ENCODE measurements at places on chromosomes 5 and 9.
A peak's percentile ranks its signal among the peaks of the same experiment; 100 is the strongest.

GRCh38 chr5:142175461-142176142 lies 67.0 kb downstream of the NDFIP1 start:
- no peak for DNase-seq

GRCh38 chr5:1568201-1568979 lies 44.6 kb upstream of the LPCAT1 start:
- DNase-seq, result no peak

GRCh38 chr5:122141751-122142150 lies 12.4 kb downstream of the ZNF474 start:
- DNase-seq, result no peak

DNA sequence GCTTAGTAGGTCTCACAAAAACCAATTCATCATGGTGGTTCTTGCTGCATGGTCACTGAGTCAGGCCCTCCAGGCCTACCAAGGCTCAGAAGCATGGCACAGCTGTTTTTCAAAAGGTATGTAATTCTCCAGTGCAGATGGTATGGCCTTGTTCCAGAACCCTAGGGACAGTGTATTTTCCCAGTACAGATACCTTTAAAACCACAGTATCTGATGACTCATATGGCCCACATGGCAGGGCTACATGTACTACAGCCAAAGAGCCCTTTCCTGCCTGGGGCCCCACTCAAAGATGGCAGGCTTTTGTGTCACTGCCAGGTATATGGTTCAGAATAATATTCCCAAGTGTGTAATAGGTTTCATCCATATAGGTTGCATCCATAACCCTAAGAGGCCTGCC lies 16.5 kb downstream of the CSF2 start:
- DNase-seq, result no peak

- DNase-seq, result no peak
Observed at GRCh38 chr9:137579259-137579604, 507 bp upstream of the DPH7 start.

DNA sequence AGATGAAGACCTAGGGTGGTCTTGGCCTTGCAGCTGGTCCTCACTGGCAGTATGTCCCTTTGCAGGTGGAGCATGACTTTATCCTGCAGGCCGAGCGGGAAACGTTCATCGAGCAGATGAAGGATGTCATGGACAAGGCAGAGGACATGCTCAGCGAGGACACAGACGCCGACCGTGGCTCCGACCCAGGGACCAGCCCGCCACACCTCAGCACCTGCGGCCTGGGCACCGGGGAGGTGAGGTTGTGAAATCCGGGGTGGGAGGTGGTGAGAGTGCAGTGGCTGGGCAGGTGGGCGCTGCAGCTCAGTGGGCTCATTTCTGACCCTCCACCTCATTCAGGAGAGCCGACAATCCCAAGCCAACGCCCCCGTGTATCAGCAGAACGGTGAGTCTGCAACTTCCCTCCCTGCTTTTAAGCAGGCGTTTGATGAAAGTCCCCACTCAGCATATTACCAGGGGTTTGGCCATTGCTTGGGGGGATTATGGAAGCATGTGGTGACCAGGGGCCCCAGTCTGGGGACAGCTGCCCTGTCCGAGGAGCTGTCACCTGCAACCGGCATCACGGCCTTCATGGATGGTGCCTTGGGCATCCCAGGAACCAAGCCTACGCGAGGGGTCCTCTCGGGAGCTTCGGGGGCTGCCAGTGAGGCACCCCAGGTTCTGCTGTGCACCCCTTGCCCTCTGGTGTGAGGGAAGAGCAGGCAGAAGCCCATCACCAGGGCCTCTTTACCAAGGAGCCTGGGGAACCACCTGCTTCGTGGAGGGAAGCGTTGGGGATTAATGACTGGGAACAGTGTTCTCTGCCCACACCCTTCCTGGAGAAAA lies 84.0 kb downstream of the WNK2 start:
- peak; percentile 1 for DNase-seq

GRCh38 chr5:96434201-96434645 lies 1.2 kb upstream of the PCSK1 start:
- DNase-seq, result peak; percentile 69

DNA sequence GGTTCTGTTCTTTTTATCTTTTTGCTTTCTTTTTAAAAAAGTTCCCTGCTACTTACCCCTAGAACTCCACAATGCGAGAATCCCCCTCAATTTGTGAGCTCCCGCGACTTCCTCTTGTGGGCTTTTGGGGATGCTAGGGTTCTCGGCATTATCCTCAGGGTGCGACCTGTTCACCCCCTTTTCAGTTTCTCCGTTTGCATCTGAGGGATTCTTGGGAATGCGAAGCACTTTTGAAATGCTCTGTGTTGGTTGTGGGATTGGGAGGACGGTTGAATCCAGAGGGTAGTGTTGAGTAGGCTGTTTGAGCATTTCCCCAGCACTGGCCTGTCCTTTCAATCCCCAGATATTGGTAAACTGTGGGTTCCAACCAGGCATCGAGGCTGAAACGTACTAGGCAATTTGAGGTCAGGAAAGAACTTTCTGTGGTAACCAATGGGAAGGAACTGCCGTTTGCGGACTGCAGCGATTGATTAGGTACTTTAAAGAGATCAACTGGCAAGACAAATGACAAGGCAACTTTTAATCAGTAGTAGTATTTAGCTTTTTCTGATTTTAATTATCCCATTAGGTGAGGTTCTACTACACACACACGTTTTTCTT lies 415 bp downstream of the XRCC4 start:
- no peak for DNase-seq

DNA sequence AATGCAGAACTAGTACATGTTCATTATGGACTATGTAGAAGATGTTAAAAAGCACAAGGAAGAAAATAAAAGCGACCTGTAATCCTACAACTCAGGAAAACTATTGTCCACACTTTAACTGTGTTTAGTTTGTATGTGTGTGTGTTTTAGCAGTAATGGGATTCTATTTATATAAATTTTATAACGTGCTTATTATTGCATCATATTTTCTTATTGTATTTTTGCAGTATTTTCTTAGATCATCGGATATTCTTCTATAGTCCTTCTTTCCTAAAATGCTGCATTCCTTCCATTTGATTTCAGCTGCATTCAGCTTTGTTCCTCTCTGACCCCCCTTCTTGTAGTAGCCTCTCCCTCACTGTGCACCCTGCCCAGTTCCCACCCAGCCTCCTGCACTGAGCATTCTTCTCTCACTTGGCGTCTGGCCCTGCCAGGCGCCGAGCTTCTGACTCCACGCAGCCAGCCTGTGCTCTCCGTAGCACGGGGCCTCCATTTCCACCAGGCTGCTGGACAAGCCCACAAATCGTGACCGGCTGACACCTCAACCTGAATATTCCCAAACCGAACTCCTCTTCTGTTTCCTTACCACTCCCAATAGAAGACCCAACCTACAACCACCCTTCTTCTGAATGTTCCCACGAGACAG lies 39.9 kb downstream of the MVB12B start:
- DNase-seq, result no peak

- DNase-seq, result no peak
Observed at GRCh38 chr9:82882138-82882537, 180.8 kb downstream of the RASEF start.

DNA sequence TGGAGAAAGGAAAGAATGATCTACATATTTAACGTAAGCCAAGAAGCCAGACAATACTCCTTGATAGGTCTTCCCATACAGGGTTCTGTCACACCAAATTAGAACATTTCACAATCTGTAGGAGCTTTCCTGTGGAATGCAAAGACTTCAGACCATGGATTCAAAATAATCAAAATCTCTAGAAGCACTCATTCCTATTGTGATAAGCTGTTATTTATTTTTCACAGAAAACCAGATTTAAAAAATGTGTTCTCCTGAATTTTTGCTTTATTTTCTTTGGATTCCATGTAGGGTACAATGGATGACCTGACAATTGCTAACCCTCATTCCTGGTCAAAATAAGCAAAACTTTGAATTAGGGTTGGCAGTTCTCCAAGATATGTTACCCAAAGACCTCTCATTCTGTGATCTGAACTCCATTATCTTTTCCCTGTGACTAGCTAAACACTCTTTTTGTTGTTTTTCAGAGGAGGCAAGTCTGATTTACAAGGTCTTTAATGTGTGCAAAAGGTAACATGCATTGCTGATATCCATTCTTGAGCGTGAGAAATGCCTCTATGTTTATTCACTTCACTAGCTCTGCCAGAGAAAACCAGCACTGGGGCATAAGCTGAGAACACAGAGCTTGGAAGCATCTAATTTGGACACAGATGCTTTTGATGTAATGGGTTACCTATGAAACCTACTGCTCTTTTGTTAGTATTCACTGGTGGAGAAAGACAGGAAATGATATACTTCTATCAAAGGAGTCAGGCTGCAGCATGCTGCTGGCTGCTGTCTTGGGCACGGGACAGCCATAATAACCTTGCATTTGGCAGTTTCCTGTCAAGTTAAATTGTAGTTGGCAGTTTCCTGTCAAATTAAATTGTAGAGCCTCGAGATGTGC lies 31.4 kb downstream of the ACTBL2 start:
- DNase-seq, result no peak

- no peak for DNase-seq
Observed at GRCh38 chr9:8622222-8622802, 822.7 kb upstream of the DMAC1 start.

Measured in stimulated activated naive CD8-positive, alpha-beta T cell treated with anti-CD3 and anti-CD28 coated beads, Interleukin-15, Interleukin-2, amounts not matched to agents 100 U/mL and 50 U/mL, for 24 hours (primary cell).